Stomach (tissue), 19 donors: ENCODE measurements at places on chromosomes 12 and 14.

GRCh38 chr12:88318726-88319125 lies 176.6 kb downstream of the TMTC3 start:
- no peak for DNase-seq

GRCh38 chr12:50715174-50715573 lies 48.7 kb upstream of the ATF1 start:
- DNase-seq = peak; percentile 9

- DNase-seq = no peak
These were observed 73.4 kb downstream of the DUSP6 start for GRCh38 chr12:89278862-89279261.

DNA sequence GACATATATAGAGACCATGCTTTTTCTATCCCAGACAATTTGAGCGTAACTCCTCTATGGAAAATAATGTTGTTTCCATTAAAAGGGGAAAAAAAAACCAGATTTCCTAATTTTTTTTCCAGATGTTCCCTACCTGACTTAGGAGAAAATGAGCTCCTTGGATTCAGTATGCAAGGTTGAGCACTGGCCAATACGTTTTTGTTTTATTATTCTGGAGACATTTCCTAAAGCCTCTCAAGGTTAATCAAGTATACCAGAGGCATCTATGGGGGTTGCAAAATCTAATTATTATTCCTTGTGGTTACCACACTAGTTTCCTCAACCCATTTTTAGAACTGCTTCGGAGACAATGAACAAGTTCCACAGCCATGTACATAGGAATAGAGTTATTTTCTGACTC lies 291.3 kb downstream of the SLC16A7 start:
- DNase-seq = no peak

GRCh38 chr12:71810921-71811320 lies 28.6 kb upstream of the TBC1D15 start:
- DNase-seq = no peak

DNA sequence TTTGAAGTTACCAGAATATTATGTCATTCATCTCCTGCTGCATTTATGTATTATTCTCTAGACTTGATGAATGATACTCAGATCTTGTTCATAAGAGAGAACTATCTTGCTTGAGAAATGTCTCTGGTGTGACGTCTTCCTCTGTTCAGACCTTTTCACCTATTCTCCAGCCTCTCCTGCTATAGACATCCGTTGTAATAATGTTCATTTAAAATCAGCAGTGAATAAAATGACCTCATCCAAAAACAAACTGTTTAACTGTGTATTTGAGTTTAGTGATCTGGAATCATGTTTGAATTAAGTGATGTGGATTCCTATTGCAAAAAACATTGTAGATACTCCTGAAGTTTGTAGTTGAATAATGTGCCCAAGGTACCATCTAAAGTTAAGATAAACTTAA lies 487.1 kb downstream of the PCNX1 start:
- DNase-seq = no peak

DNA sequence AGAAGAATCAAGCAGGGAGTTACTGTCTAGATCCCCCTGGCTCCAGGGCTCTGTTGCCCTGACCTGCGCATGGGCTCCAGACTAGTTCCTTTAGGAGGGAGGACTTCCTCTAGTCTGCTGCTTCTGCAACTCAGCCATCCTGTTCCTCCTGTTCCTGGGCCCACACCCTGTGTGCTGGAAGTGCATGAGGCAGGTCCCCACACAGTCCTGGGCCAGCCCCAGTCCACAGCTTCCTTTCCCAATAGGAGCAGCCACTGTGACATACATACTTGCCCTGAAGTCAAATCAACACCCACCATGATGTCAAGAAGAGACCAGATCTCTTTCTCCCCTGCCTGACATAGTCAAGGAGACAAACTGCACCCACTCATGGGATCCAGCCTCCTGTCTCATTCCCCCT lies 1.3 kb downstream of the SDR9C7 start:
- DNase-seq = no peak

DNA sequence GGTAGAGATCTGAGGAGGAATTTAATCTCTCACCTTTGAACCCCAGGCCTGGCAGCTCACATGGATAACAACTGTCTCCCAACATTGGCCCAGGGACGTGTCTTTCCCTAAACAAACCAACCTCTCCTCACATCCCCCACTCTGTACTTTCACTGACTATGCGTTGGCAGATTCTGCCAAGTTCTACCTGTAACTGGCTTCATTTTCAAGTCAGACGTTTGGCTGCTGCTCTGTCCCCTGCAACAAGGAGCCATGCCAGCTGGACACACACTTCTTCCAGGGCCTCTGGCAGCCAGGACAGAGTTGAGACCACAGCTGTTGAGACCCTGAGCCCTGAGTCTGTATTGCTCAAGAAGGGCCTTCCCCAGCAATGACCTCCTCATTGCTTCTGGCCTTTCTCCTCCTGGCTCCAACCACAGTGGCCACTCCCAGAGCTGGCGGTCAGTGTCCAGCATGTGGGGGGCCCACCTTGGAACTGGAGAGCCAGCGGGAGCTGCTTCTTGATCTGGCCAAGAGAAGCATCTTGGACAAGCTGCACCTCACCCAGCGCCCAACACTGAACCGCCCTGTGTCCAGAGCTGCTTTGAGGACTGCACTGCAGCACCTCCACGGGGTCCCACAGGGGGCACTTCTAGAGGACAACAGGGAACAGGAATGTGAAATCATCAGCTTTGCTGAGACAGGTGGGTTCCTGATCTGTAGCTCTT lies at the start of gene INHBC:
INHBC (plus strand) TSS at position 268 of the 707 bp plus-strand sequence; CDS start at position 371, 103 bp downstream.
- no peak for DNase-seq
